ENCODE measurements at places on chromosomes 6 and 20.

DNA sequence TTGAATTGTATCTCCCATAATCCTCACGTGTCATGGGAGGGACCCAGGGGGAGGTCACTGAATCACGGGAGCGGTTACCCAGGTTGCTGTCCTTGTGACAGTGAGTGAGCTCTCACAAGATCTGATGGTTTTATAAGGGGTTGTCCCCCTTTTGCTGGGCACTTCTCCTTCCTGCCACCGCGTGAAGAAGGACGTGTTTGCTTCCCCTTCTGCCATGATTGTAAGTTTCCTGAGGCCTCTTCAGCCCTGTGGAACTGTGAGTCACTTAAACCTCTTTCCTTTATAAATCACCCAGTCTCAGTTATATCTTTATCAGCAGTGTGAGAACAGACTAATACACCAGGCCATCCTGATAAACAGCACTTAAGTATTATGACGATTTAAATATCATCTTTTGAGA is 9.0 kb upstream of the MRGBP start:
- DNase-seq = no peak

- no peak for DNase-seq
Observed at GRCh38 chr6:156582509-156582992, 194.6 kb upstream of the ARID1B start.

DNA sequence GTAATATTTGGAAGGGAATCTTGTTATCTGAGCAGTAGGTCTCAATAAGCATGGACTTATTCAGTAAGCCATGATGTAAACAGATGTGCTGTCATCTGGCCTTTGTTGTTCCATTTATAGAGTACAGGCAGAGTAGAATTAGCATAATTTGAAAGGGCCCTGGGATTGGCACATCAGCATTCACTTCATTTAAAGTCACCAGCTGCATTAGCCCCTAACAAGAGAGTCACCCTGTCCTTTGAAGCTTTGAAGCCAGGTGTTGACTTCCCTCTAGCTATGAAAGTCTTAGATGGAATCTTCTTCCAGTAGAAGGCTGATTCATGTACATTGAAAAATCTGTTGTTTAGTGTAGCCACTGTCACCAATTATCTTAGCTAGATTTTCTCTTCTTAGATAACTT is 95.9 kb downstream of the ANKRD6 start:
- DNase-seq = no peak

DNA sequence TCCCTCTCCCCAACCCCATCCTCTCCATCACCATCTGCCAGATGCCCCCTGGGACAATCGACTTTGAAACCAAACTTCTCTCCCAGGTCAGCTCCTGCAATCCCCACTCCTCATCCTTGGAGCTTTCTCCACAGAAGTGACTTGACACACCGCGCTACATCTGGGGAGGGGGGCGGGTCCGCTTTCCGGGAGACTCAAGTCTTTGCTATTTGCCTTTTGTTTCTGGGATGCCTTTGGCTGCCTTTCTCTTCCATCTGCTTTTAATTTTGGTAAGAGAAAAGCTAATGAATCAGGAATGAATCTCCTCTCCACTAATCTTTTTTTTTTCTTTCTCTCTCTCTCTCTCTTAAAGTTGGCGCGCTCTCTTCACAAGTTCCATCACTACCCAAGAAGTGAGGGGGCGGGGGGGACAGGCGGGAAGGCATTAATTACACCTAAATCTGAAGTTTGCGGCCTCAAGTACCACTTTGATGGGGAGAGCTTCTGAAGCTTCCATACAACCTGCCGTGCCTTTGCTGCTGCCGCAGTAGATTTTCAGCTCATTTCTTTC is 664 bp upstream of the TPBG start:
- peak; percentile 48 for DNase-seq

GRCh38 chr20:57566803-57567459 is 6.0 kb downstream of the PCK1 start:
- no peak for DNase-seq

DNA sequence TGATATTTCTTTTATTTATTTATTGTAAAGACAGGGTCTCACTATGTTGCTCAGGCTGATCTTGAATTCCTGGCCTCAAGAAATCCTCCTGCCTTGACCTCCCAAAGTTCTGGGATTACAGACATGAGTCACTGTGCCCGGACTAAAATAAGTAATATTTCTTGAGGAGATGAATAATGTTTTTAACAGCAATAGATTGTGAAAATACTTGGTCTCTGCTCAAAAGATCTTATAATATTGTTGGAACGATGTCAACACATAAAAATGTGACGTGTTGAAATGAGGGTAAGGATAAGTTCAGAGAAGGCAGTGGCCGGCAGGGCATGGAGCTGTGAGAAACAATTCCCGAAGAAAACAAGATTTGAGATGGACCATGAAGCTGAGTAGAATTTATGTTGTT is 178.7 kb downstream of the GJA1 start:
- no peak for DNase-seq

DNA sequence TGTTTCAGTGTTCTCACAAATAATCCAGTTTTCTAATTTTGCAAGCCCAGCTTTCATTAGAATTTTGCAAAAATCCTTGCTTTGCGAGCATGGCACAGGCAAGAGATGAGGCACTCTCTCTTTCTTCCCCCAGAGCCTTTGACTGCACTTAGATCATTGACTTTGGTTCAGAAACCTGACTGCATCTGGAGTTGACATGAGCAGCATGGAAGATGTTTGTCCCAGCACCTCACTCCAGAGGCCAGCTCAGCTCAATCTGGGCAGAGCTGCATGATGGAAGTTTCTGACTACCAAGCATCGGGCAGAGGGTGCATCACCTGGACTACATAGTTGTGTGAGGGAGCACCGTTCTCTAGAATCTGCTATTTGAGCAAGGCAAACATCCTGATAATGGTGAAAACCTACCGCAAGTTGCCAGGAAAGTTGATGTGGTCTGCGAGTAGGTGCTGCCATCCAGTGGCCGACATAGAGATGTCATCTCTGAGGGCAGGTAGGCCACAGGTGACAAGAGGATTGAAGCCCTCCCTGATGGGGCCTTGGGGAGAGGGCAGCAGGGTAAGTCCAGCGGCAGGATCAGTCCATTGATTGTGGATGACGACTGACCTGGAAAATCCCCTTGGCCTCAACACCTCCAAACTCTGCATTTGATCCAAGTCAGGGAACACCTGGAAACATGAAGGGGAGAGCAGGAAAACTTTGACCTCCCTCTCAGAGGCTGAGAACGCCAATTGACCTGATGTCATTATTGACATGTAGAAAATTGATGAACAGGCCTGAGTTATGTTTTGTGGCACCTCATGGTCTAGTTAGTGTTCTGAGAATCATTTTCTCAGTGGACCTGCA is 3.8 kb upstream of the LPA start:
- no peak for DNase-seq

- DNase-seq = no peak
Observed at GRCh38 chr6:99143108-99143861, 195.5 kb upstream of the FBXL4 start.

DNA sequence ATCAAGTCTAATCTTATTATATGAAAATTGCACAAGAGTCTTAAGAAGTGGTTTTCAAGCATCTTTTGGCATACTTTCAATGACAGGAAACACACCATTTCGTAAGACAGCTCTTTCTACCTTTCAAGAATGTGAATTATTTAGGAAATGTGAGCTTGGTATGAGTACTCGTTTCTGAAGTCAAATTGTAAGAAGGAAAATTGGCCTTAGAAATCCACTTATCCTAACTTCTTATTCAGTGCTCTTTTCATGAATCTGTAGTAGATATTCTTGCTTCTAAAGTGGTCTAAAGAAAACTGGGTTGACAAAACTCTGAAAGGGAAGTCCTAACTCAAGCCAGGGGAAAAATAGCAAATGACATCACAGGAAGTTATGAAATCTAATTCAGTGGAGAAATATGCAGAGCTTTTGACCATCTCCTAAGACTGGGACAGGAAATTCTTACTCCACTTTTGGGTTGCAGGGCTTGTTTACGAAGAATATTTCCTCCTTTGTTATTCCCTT is 38.5 kb upstream of the OGFRL1 start:
- peak; percentile 43 for DNase-seq

DNA sequence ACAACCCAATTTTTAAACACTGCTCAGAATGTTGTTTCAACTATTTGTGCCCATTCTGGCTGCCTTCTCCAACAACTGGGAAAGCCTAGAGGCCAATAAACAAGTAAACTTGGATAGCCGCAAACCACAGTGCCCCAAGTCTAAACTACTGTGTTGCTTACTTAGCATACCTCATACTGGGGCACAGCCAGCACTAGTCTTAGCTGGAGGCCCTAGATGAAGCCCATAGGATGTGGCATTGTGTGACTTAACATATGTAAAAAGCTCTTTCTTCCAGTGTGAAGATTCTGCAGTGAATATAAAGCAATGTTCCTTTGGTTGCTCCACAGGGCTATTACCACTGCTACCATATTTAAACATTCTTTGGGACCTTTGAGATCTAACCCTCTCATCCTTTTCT is 564.3 kb upstream of the NRSN1 start:
- no peak for DNase-seq

- DNase-seq = no peak
Observed at GRCh38 chr6:11110921-11111768, at the start of gene ERVFRD-1. Gene ERVFRD-1, minus strand, starts transcription at chr6:11111725. Its CDS starts 6,415 bp downstream, at chr6:11105310.

DNA sequence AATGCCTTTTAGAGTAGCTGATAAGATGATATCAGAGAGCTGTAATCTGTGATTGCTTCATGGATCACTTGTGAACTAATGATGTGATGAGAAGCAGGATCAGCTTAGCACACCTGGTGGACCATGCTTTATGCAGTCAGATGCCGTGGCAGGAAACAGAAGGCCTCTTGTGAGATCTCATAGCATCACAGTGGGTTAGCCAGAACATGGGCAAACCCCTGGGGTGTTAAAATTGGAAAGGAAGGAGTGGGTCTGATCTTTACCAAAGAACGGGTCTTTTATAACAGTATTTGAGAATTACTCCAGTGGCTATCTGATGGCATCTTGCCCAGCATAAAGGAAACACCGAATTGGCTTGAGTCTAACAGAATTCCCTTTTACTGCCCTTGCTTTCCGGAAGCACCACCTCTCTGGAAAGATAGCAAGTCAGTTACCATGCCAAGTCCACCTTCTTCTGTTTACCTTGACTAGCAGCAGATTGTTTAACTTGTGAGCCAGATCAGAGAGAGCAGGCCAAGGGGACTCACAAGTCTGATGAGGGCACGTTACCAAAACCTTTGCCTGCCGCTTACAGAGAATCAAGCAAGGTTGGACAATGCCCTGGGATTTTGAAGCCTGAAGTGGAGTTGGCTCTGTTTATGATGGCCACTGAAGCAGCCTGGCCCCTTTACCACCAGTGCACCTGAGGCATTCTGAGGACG is 20.9 kb upstream of the SRF start:
- DNase-seq = peak; percentile 57

GRCh38 chr6:52050051-52050405 is 37.4 kb downstream of the PKHD1 start:
- DNase-seq = no peak

- DNase-seq = no peak
Observed at GRCh38 chr20:53503517-53503919, 90.1 kb downstream of the ZNF217 start.

DNA sequence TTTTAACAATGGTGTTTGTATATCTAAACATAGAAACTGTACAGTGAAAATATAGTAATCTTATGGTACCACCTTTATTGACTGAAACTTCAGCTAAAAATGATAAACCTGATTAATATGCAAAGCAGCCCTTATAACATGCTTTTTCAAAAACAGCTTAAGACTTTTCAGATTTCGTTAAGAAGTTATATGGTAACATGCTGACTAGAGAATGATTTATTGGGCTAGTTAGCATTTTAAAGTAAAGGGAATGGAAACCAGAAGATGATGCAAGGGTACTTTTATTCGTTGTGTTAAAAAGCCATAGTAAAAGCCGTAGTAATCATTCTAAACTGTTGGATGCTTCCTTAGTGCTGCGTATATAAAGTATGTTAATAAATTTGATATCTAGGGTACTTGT is 50.5 kb downstream of the CBFA2T2 start:
- no peak for DNase-seq

DNA sequence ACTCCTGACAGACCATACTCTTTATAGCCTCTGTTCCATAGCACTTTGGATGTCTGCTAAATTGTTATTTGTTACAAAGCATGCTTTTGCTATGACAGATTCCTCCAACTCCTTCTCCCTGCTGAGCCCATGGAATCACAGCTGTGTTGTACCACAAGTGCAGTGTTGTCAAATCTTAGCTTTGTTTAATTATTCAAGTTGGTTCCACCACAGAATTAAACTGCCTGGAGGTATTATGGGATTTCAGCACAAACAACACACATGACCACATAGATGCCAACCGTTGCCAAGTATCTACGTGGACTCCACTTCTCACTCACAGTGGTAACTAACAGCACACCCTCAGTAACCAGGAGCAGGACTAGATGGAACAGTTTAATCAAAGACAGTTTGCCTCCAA is 32.7 kb upstream of the MARCKS start:
- peak; percentile 55 for DNase-seq

DNA sequence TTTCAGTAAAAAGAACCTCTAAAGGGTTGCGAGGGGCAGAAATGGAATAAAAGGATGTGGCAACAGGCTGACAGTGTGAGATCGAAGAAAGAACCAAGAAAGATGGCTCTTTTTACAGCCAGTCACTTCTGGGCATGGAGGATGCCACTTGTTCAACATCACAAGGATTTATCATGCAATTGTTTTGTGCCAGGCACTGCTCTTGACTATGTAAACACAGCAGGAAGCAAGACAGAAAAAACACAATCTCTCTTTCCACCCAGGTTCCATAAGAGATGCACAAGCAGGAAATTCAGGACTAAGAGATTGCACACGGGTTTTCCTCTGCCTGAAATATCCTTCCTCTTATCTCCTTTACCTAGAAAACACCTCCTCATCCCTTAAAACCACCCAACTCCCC is 38.0 kb downstream of the FOXA2 start:
- DNase-seq = no peak

DNA sequence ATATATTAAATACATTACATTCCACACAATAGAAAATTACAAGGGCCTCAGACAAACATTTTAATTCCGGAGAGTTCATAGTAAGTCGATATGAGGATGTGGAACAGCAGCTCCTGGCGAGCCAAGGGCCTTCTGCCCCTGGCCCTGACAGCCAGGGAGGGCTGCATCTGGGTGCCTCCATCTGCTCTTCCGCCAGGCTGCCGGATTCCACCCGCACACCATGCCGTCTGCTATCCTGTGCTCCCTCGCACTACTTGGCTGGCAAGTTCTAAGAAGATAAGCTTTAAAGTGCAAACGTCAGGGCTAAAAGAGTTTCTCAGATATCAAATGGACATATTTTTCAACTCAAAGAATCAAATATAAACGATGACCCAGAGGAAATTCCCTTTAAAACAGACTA is 656.3 kb upstream of the NOX3 start:
- DNase-seq = no peak

- no peak for DNase-seq
Observed at GRCh38 chr6:109769213-109769612, 78.1 kb downstream of the FIG4 start.

DNA sequence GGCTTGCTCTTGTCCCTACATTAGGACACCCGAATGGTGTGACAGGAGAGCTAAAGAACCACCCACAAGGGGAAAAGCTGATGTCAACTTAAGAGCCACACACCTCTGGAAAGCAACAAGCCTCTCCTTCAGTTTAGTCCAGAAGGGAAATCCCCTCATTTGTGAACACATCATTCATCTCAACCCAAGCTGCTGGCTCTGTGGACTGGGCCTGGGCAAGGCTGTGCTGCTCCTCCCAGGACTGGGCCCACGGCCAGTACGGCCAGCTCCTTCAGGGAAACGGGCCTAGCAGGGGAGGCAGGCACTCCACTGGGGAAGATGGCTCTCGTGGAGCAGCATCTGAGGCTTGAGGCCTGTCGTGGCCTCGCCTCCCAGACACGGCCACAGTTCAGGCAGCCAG is 12.8 kb upstream of the SLC4A11 start:
- DNase-seq = peak; percentile 80

GRCh38 chr20:6925744-6926278 is 158.3 kb downstream of the BMP2 start:
- DNase-seq = no peak

Measured in astrocyte of the hippocampus (primary cell).